ENCODE measurements at places on chromosomes 5 and 9.

DNA sequence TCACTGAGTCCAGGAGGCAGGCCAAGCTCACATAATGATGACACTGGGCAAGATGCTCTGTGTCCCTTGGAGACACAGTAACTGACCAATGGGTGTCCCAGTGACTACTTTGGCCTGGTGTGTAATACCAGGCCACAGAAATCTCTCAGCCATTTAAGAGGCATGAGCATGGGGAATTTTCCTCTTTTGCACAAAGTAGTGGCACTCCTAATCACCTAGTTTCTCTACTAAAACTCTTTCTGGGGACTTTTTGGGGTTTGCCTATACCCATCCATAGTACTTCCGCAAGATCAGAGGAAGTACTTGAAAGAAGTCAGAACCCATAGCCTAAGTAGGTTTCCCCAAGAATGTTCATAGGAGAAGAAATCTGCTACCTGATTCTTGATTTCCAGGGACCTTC is 161.9 kb downstream of the ARSB start:
- no peak for DNase-seq

- no peak for DNase-seq
Observed at GRCh38 chr9:127970401-127971313, 10.1 kb downstream of the EEIG1 start.

DNA sequence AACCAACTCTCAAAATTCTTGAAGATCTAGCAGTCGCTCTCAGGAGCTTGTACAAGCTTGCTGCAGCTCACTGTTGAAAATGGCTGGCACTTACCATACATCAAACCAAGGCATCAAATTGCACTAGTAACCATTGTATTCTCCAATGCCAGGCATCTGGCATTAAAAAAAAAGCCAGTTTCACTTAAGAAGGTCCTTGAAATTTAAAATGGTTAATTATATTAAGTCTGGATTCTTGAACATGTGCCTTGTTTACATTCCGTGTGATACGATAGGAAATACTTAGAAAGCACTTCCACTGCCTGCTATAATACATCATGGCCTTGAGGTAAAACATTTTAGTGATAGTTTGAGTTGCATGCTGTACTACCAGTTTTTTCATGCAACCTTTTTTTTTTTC is 300.7 kb downstream of the KDM4C start:
- DNase-seq = no peak

DNA sequence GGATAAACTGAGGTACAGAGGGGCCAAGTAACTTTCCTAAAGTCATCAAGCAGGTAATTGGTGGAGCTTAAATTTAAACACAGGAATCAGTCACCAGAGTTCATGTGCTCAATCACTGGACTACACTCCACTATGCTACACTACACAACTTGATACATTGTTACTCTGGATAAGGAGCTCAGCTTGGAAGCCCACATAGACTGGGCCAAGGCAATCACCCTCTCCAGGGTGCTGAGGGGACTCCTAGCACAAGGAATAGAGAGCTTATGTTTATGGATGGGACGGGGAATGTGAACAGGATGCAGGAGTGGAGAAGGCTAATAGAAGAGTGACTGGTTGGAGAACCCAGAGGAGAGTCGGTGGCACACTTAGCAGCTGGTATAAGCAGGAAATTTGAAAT is 113.5 kb upstream of the NFIB start:
- no peak for DNase-seq

DNA sequence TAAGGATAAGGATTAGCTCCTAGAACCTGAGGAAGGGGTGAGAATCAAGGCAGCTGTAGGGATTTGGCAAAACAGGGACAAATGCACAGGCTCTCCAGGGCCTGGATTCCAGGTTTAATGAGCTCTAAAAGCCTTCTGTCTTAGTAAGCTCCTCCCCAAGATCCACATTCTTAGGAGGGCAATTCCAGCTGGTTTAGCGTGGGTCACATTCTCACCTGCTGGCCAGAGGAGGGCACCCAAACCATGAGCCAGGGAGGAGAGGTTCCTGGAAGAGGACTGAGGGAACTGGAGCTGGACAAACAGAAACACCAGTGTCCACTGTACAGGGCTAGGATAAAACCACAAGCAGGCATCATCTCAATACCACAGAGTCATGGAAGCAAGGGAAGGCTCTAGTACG is 480.0 kb downstream of the CCDC171 start:
- no peak for DNase-seq

DNA sequence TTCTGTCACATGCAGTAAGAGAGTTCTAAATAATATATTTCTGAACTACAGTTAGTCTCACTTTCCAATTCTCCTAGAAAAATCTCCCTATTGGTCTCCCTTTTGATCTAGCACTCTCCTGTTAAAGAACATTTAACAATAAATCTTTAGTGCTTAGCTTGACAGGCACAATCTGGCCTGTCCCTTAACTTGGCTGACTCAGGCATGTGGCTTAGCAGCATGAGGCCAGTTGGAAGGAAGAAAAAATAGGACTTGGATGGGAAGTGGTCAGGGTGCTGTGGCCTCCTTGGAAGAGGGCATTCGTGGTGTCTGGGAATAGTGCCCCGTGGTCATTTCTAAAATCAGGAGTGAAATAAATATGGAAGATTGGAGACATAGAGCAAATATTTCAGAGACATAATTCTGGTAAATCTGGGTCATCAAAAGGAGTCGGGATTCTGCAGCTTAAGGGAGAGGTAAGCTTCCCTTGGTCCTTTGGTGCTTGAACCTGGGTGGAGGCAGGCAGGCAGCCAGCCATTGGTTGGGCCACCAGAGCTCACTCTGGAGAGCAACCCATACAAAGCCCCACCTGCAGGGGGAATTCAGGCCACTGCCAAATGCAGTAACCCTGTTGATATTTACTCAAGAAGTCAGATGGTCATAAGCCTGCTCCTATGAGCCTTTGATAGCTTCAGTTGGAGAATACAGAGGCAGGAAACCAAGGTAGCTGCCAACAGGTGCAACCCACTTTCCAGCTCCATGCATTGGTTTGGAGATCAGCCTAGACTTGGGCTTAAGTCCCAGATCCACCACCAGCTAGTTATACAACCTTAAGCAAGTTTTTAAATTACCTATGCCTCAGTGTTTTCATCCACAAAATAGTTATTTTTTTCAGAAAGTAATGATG is 28.8 kb upstream of the TLE4 start:
- no peak for DNase-seq

DNA sequence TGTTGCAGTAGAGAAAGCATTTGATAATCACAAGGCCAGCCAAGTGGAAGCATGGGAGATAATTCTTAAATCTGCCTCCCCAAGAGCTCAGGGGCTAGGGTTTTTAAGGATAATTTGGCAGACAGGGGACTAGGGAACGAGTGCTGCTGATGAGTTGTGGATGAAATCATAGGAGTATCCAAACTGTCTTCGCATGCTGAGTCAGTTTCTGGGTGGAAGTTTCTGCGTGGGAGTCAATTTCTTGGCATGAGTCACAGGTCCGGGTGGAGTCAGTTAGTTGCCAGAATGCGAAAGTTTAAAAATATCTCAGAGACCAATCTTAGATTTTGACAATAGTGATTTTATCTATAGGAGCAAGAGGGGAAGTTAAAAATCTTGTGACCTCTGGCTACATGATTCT is 112.6 kb downstream of the TMC1 start:
- DNase-seq = no peak

Measured in retina (tissue), 1 donor.